ENCODE measurements at places on chromosomes 4 and X.
A peak's percentile ranks its signal among the peaks of the same experiment; 100 is the strongest.

- no peak for DNase-seq
Observed at GRCh38 chr4:9859810-9860209, 78.4 kb downstream of the DRD5 start.

DNA sequence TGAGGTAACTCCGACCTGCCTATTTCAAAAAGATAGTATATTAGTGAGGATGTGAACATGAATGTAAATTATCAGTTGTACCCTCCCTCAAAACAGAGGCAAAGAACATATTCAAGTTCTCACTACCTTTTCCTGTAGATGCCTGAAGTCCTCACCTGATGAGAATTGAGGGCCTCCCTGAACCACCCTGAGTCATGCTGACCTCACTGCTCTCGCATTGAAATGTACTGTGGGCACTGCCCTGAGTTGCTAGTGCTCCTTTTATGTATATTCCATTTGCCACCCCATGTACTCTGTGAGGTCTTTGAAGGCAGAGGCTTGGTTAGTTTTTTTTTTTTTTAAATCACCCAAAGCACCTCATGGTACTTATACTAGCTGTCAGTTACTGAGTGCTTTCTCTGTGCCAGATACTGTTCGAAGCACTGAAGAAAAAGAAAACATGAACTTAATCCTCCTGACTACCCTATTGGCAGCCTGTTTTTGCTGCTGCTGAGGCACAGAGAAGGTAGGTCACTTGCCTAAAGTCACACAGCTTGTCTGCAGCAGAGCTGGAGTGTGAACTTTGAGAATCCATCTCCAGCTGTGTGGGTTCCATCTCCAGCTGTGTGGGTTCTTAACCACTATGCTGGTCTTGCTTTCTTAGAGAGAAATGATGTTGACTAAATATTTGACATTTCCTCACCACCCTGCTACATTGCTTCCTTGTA is 253.1 kb upstream of the GPC4 start:
- no peak for DNase-seq

- DNase-seq, result no peak
Observed at GRCh38 chr4:128288689-128289106, 1.1 kb upstream of the PGRMC2 start.

GRCh38 chr4:141771889-141772830 is 135.8 kb downstream of the IL15 start:
- DNase-seq, result no peak

GRCh38 chr4:123505095-123506010 is 108.8 kb downstream of the SPRY1 start:
- DNase-seq, result no peak

DNA sequence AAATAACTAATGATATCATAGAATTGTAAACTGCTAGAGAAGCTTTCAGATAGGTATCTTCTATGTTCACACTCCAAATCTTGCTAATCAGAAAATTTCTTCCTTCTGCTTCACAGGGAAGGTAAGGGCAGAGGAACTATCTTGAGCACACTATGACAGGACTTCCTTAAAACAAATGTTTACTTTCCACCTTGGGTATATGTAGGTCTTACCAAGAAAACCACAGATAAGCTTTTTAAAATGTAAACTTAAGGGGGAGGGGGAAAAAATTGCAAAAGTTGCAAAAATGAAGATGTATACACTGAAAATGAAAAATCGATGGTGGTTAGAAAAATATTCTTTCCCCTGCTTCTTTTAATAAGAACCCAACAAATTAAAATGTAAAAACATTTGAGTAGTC is 30.9 kb downstream of the YTHDC1 start:
- DNase-seq, result no peak

DNA sequence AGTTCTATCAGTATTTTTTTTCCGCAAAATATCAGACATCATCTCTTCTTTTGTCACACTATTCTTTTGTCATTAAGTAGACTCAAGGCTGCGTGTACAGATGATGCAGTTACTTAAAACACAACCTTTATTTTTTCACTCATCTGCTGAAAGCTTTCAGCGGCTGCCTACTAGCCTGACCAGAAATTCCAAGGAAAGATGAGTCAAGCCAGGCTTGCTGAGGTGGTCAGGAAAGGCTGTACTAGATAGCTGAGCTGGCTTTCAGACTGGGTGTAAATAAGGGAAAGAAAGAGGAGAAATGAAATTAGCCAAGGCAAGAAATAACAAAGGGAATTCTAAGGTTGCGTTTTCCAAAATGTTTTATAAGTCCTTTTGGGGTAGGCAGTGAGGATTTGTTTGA is 17.9 kb downstream of the STK26 start:
- DNase-seq, result no peak

- DNase-seq, result no peak
Observed at GRCh38 chrX:9775930-9776329, 10.3 kb upstream of the GPR143 start.

DNA sequence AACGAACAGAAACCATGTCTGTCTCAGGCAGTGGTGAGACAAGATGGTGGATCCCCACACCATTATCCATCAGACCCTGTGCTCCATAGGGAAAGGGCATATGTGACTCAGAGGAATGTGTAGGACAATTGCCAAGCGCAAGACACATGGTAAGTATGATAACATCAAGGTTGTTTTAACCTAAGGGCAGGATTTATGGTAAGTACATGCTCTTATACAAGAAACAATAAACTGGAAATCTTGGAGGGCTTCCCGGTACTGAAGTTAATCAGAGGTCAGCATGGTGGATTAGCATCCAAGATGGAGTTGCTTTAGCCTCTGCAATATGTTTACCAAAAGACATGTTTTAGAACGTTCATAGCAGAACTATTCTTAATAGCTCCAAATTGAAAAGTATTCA is 355.0 kb downstream of the PPP1R2C start:
- DNase-seq, result no peak

DNA sequence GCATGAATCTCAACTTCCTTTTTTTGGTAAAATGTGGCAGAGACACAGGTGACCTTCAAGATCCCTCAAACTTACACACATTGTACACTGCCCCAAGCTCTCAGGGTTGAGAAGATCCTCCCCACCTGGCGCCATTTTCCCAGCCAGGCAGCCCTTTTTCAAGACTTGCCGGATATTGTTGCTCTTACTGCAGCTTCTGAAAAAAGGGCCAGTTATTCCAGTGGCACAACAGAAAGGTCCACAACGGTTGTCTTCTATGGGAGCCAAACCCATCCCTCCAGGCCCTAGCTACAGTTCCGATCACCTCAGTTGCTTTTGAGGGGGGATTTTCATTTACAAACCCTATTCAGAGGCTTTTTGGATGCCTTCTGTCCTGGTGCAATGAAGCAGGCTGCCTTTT is 101.1 kb downstream of the CHIC2 start:
- no peak for DNase-seq

DNA sequence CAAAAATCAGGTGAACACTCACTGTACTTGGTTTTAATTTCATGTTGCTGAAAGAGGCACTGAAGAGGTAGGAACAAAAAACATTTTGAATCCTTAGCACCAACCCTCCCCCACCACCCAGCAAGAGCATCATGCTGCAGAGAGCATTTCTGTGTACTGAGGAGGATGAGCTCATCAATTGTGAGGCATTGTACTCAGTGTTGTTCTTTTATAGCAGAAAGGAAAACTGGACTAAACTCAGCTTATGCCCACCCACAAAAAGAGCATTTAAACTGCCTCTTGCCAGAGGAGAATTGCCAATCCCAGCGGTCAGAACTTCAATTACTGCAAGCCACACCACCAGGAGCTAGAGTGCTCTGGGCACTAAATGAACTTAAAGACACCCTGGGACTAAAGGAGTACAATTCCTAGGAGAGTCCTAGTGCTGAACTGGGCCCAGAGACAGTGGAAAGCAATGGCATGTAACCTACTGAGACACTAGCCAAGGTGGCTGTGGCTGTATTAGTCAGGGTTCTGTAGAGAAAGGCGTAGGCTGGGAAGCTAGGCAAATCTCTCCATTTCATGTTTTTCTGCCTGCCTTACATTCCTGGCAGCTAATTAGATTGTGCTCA is 280.7 kb upstream of the KLHL4 start:
- no peak for DNase-seq

DNA sequence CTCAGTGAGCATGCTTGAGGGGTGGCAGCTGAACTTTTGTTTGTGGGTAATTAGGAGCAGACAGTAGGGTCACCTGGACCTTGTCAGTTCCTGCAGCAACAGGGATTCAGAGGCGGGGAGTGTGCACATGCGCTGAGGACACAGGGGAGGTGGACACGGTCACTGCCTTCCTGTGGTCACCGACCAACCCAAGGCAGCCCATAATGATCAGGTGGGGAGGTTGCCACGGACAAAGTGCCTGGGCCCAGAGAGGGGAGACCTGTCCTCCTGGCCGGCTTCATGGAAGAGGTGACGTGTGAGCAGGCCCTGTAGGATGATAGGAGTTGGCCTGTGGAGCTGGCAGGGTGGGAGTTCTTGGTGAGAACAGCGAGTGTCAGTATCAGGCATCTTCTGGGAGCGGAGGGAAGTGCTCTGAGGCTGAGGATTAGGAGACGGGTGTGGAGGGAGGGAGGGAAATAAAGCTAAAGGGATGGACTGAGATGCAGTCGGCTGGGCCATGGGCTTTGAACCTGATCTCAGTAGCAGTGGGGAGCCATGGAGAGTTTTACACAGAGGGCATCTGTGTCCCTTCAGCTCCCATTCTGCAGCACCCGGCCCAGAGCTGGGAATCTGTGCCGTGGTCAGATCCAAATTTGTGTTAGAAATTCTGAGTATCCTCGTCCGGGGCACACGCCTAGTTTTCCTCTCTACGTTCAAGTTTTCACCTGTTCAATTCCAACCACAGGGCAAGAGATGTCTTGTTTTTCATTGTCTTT is 100.0 kb downstream of the PSAPL1 start:
- DNase-seq, result no peak

- DNase-seq, result no peak
Observed at GRCh38 chr4:157818946-157819692, 353.7 kb downstream of the GASK1B start.

DNA sequence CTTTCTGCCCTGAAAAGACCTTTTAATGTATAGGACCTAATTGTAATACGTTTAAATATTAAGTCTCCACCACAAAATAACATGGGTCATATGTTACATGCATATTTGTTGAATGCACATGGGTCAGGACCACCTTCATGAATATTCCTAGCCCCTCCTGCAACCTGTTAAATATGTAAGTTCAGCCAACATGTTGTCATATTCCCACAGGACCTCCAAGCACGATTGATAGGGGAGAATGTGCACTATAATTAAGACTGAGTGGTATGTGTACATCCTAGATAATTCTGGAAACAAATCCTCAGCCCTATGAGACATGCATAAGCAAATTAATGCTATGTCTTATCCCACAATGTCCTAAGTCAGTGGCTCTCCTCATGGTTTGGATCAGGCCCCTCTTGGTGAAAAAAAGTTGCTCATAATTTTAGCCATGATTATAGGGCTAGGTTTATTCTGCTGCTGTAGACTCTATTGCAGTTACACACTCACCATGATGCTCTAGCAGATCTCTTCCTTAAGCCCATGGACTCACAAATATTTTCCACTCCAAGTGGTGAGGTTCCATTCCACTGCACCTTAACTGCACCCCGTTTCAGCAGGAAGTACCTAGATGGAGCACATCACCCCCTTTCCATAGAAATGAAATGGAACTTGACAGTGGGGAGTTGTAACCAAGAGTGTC is 10.2 kb downstream of the TIGD2 start:
- no peak for DNase-seq

- no peak for DNase-seq
Observed at GRCh38 chrX:5774446-5774845, 454.2 kb downstream of the NLGN4X start.

- no peak for DNase-seq
Observed at GRCh38 chrX:2631743-2632532, 59.2 kb upstream of the CD99 start.

GRCh38 chr4:38306482-38307071 is 346.4 kb downstream of the PTTG2 start:
- no peak for DNase-seq

- no peak for DNase-seq
Observed at GRCh38 chrX:41931591-41931990, 8.2 kb upstream of the CASK start.

DNA sequence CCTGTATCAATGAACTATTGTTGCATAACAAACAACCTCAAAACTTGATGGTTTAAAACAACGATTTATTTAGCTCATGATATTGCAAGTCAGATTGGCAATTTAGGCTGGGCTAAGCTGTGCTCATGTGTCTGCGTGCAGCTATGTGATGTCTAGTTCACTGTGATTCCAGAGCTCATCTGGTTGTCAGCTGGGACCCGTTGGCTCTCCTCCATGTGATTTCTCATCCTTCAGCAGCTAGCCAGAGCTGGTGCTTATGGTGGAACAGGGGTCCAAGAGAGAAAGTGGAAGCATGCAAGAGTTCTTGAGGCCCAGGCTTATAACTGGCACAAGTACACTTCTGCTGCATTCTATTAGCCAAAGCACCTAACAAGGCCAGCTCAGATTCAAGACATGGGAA is 28.8 kb upstream of the TRPC3 start:
- no peak for DNase-seq

- peak; percentile 52 for DNase-seq
Observed at GRCh38 chr4:164536814-164537213, 217.1 kb upstream of the SMIM31 start.

- DNase-seq, result peak; percentile 2
Observed at GRCh38 chr4:42412251-42412650, 15.0 kb downstream of the SHISA3 start.

GRCh38 chrX:9953396-9953795 is 13.8 kb upstream of the CLDN34 start:
- DNase-seq, result no peak

DNA sequence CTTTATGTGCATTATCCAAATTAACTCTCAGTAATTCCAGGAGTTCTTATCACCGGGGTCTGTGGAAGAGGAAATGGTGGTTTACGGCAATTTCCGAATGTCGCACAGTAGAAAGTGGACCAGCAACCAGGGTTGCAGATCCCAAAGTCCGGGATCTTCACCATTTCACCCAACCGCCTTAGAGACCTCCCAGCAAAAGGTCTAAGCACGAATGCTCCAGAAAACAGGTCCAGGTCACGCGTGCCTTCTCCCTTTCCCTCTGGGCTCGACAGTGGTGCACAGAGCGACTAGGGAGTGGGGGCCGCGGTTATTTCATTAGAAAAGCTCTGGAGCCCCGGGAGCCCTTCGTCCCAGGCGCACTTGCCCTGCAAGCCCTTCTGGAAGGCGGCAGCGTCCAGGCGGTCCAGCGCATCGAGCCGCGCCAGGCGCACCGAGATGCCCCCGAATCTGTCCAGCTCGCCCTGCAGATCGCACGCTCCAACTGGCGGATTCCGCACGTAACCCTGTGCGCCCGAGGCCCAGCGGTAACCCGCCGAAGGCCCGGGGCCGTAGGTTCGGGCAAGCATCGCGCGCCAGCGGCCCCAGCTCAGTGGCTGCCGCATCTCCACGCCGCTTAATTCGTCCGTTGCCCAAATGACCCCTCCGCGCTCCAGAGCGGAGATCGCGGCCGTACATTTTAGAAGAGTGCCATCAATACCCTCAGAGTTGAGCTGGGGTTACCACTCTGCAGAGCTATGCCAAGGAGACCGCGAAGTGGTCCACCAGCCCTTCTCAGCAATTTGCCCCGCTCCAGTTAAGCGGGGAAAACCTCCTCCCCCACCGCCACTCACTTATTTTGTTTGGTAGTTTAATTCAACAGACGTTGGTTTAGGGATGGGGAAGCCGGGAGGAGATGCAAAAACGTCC is at the start of gene NUDT6:
TSS of gene NUDT6 (minus strand) at position 627 of the 906 bp plus-strand sequence. CDS start at position 602, 25 bp downstream.
- DNase-seq, result no peak

- DNase-seq, result no peak
Observed at GRCh38 chr4:77740480-77740879, 78.7 kb downstream of the CNOT6L start.

GRCh38 chr4:76548704-76549103 is 113.7 kb downstream of the SHROOM3 start:
- DNase-seq, result no peak

Measured in AG09309 (cell line).